ENCODE measurements at places on chromosomes 2 and 18.

DNA sequence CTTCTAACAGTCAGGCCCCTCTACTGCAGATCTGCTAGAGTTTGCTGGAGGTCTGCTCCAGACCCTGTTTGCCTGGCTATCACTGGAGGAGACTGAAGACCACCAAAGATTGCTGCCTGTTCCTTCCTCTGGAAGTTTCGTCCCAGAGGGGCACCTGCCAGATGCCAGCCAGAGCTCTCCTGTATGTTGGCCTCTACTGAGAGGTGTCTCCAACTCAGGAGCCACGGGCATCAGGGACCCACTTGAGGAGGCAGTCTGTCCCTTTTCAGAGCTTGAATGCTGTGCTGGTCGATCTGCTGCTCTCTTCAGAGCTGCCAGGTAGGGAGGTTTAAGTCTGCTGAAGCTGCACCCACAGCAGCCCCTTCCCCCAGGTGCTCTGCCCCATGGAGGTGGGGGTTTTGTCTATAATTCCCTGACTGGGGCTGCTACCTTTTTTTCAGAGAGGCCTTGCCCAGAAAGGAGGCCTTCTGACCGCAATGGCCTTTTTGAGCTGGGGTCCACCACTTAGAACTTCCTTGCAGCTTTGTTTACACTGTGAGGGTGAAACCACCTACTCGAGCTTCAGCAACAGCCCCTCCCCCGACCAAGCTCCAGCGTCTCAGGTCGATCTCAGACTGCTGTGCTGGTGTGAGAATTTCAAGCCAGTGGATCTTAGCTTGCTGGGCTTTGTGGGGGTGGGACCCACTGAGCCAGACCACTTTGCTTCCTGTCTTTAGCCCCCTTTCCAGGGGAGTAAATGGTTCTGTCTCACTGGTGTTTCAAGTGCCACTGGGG is 566.0 kb downstream of the NR4A2 start:
- H3K27ac ChIP-seq, result no peak overlapping the region
- no peaks in the 10 kb centered on the region for H3K36me3 ChIP-seq
- no peaks in the 10 kb centered on the region for H3K4me1 ChIP-seq
- no peak overlapping the region for H3K4me3 ChIP-seq
- DNase-seq, result no peak

GRCh38 chr2:118097657-118098056 is 9.4 kb downstream of the INSIG2 start:
- H3K27me3 ChIP-seq, result no peaks in the 10 kb centered on the region
- H3K27ac ChIP-seq, result no peak overlapping the region
- no peak overlapping the region for H3K4me3 ChIP-seq

- H3K36me3 ChIP-seq, result peaks cover 45% of the 10 kb centered on the region
- H3K27me3 ChIP-seq, result no peaks in the 10 kb centered on the region
- H3K27ac ChIP-seq, result no peak overlapping the region
- DNase-seq, result no peak
- H3K4me1 ChIP-seq, result no peaks in the 10 kb centered on the region
- no peak overlapping the region for H3K4me3 ChIP-seq
Measured at GRCh38 chr18:79305911-79306310, 89.8 kb upstream of the NFATC1 start.

DNA sequence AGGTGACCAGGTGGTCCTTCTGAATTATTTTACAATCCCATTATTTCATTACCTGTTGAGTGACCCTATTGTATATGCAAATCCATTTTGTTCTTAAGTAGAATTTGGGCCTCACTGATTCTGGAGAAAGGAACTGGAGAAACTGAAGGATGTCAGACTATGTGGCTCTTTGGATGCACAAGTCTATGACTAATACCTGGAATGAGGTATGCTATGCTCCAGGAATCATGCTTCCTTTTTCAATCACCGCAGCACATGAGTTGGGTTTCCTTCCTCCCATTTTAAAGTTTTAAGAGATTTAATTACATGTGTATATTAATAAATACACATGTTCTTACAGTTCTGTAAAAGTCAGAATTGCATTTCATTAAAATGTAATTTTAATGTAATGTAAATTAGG is 253.9 kb upstream of the VWC2L start:
- H3K4me3 ChIP-seq, result no peak overlapping the region
- no peaks in the 10 kb centered on the region for H3K4me1 ChIP-seq
- H3K36me3 ChIP-seq, result no peaks in the 10 kb centered on the region
- no peaks in the 10 kb centered on the region for H3K27me3 ChIP-seq
- no peak for DNase-seq

DNA sequence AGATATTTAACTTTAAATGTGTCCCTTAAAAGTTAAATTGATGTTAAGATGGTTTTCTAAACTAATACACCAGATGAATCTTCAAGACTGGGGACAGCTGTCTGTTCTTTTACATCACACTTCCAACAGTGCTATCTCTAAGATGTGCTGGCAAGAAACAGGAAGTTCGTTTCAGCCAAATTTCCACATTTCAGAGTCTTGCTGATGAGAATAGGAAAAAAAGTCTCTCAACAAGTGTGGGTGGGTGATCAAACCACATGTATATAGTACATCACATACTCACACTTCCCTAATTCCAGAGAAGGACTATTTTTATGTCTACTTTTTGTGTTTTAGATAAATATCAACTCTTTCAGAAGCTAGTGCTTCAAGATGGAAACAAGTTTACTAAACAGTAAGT is 1712.8 kb upstream of the TMEFF2 start:
- no peak overlapping the region for H3K27ac ChIP-seq
- no peak overlapping the region for H3K4me3 ChIP-seq
- H3K27me3 ChIP-seq, result no peaks in the 10 kb centered on the region

DNA sequence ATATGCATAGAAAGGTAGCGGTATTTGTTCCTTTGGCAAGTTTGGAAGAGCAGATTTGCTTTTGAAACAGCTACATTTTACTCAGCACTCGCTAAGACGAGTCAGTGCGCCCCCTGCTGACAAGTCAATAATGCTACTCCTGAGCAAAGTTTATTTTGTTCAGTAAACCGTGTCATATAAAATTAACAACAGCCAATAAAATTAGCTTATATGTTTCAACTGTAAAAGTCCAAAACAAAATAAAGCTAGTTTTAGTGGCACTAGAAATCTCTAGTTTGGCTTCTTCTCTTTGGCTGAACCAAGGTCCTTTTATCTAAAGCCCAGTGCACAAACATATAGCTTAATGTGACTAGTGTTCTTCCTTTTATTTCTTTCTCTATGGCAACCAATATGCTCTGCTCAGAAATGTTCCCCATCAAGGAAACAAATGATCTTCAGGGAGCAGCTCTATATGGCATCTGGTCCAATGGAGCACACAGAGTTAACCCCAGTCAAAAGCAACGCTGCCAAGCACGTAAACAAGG is 4.2 kb upstream of the POU3F3 start:
- no peaks in the 10 kb centered on the region for H3K27me3 ChIP-seq
- peak; percentile 70 for DNase-seq
- H3K4me3 ChIP-seq, result no peak overlapping the region
- H3K4me1 ChIP-seq, result peaks cover 30% of the 10 kb centered on the region
- no peaks in the 10 kb centered on the region for H3K36me3 ChIP-seq
- H3K27ac ChIP-seq, result no peak overlapping the region

- H3K4me3 ChIP-seq, result no peak overlapping the region
- no peaks in the 10 kb centered on the region for H3K27me3 ChIP-seq
- DNase-seq, result no peak
- H3K27ac ChIP-seq, result no peak overlapping the region
Measured at GRCh38 chr2:181787310-181788048, 104.1 kb upstream of the ITPRID2 start.
